NCI-H1048 (cell line): ENCODE measurements at places on chromosomes 16 and 17.

DNA sequence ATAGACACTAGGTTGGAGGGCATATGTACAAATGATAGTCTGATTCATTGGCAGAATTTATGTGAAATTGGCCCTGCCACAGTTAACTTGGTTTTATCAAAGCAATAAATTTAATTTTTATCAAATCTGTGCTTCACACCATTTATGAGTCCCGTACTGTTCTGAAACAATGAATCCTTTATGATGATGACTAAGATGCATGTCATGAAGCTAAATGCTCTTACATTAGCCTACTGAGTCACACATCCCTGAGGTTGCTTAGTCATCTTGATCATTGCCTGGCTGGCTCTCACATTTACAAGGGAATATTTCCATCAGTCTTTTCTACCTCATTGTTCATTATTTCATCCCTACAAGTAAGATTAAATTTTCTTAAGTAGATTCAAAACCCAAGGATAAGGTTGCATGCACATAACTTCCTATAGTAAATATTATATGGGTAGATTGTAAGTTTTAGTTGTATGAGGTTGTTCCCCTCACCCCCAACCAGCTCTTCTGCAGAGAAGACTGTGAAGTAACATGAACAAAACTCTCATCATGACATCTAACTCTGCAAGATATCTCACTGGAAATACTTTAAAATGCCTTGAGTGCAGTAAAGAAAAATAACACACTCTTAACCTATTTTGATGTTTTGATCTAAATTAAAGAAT is 170.7 kb downstream of the CYB561 start:
- DNase-seq, result no peak

GRCh38 chr16:67672739-67673662 is 6.4 kb downstream of the C16orf86 start:
- DNase-seq, result no peak

DNA sequence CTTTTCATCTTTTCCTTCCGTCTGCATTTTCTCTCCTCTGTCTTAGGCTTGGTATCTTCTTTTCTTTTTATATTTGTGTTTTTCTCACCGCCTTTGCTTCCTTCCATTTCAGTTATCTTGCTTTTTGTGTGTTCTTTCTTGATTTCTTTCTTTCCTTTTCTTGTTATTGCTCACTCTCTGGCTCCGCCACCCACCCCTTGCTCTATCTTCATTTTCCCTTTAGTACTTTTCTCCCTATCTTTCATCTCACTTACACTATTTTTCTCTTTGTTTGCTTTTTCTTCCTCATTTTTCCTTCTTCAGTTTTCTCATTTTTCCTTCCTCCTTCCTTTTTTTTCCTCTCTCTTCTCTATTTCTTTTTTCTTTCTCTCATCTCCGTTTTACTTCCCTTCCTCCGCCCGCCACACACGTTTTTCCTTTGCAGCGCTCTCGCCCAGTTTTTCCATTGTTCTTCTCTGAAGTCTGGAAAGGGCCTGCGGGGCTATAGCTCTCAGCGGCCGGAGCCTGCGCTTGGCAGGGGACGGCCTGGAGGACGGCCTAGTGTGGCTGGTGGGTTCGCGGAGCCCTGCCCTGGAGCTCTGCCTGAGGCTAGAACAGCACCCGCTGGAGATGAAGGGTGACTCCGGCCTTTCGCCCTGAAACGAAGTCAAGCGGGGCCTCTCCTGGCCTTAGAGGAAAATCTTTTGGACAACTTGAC is 5.2 kb upstream of the HOXB13 start:
- no peak for DNase-seq

DNA sequence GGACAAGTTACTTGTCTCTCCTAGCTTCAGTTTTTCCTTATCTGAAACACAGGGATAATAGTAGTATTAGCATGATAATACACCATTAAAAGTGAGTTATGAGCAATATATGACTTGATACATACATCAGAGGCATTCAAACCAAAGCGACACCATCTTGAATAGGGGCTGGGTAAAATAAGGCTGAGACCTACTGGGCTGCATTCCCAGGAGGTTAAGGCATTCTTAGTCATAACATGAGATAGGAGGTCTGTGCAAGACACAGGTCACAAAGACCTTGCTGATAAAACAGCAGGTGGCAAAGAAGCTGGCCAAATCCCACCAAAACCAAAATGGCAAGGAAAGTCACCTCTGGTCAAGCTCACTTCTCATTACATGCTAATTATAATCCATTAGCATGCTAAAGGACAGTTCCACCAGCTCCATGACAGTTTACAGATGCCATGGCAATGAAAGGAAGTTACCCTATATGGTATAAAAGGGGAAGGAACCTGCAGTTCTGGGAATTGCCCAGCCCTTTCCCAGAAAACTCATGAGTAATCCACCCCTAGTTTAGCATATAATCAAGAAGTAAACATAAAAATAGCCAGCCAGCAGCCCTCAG is 37.2 kb upstream of the HS3ST3A1 start:
- DNase-seq, result no peak

DNA sequence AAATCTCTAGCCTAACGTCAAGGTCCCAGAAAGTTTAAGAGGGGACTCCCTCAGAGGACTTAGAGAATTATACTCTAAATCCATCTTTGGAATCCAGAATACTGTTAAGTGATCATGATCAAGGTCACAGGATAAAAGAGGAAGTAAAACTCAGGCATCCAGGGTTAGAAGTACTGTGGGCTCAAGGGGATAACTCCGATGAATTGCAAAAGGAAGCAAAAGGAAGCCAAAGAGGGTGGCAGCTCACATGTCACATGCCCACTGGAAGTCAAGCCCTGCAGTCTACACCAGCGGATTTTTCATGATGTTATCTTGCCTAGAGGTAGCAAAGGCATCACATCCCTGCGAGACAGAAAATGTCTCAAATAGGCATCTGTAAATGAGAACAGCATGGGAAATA is 3.8 kb downstream of the ZNF821 start:
- DNase-seq, result no peak

GRCh38 chr16:82177555-82177954 is 7.5 kb upstream of the MPHOSPH6 start:
- no peak for DNase-seq

DNA sequence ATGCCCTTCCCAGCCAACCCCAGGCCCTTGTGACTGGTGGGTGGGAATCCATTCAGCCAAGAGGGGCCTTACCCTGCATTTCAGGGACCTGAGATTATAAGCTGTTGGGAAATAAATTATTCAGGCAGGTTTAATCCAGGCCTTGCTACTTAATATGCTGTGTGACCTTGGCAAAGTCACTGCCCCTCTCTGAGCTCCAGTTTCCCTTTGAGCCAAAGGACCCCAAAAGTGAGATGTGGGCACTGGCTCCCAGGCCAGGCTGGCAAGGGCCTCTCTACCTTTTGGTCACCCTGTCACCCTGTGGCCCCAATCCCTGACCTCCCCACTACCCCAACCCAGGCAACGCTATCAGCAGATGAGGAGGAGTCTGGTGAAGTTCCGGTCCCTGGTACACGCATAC is 33.9 kb downstream of the MYO15A start:
- no peak for DNase-seq

DNA sequence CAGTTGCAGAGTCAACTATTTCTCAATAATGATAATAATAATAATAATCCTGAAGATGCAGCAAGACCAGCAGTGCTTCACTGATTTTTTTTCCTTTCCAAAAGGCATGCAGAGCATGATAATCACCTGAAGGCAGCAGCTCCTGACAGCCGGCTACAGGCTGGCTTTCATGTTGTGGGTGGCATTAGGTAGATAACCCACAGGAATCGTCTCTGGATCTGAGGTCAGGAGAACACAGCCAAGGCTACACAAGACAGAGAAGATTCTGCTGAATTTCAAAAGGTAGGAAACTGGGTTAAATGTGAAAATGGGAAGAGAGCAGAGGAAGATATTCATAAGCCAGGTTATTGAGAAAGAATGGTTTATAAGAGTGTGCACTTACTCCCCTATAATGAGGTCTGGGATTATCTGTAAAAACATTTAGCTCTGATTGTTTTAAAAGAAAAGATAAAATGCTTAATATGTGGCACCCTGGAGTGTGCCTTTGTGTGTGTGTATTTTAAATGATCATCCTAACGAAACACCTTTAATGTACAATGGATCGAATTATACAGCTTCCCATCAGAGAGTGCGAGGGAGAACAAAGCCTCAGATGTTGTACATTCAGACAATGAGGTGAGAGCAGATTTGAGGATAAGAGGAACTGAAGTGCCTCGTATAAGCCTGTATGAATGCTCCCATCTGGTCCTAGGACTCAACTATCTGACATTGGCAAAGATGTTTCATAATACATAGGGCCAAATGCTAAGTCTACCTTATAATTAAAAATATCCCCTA is 273.1 kb downstream of the PHKB start:
- DNase-seq, result no peak

DNA sequence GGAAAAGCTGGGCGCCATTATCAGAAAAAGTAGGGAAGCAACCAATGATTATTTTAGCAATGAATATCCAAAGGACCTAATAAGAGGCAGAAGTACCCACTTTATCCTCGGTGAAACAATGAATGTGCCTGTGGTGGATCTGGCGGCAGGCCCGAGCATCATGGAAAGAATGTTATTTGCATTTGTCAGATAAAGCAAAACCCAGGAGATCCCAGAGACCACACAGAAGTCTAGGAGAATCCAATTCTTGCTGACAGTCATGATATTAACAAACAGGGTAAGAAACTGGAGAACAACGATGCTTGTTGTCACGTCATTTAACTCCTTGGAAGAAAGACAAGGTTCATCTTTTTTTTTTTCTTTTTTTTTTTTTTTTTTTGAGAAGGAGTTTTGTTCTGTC is 12.0 kb upstream of the TNRC6A start:
- DNase-seq, result no peak

DNA sequence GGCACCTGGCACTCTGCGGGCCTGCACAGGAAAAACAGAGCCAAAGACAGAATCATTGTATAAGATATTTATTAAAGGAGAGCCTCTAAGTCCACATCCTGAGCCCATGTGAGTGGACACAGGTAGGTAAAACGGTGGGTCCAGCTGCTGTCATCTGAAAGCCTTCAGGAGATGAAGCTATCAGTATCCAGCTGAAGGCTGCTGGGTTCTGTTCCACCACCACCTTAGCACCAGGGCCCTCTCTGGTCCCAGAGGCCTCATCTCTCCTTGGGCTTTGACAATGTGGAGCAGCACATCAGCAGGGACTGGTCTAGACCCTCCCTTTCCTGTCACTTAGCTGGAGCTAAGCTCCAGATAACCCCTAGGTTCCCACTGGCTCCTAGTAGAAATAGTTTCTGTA is 7.3 kb downstream of the TMEM106A start:
- no peak for DNase-seq

DNA sequence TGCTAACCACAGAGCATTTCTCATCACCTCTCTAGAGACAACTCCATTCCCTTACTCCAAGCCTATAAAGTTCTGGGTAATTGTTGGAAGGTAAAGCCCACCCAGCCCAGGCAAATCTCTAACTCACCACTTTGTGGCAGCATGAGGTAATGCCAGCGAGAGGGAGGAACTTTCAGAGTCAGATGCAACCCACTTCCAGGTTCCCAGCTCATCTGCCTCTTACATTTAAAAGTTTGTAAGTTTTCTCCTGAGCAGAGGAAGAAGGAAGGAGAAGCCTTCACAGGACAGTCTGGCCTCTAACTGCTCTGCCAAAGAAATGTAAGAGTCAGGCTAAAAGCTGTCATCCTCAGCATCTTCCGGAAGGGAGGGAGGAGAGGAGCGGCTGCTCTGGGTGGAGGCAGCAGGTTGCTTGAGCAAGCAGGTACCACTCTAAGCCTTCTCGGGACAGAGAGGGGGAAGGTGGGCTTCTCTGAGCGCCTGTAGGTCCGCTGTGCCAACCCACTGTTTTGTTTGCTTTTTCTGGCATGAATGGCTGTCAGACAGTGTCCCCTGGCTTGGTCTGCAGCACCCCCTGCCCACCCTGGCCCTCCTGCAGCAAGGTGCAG is 1.0 kb downstream of the ZNF319 start:
- no peak for DNase-seq

DNA sequence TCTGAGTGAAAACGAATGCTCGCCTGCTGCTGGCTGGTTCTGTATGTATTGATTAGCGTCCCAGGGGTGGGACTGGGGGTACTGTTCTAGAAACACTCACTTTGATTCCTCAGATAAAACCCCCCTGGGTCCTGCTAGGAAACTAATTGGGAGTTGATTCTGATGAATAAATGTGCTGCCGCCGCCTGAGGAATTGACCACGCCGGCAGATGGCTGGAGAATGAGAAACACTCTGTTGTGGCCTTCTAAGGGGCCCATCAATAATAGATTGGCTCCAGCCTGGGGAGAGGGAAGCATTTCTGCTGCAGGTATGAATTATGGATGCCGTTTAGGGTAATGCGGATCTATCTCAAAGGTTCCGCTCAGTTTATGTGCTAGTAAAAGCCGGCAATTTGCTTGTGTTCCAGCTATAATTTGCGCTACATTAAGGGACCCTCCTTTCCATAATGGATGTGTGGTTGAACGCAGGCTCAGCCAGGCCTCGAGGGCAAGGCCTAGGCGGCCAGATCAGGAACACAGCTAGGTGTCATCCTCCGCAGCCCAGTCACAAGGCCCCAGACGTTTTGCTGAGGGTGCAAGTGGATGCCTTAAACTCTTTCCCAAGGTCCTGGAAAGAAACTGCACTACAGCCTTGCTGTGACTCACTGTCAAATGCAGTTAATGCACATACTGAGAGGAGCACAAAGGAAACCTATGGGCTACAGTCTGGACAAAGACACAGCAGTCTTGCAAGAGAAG is 132.2 kb upstream of the HS3ST2 start:
- DNase-seq, result no peak

GRCh38 chr17:11922638-11923037 is 74.6 kb downstream of the ZNF18 start:
- DNase-seq, result no peak

- no peak for DNase-seq
Measured at GRCh38 chr17:67110619-67111018, 66.3 kb downstream of the CACNG1 start.

- DNase-seq, result no peak
Measured at GRCh38 chr17:3982541-3983017, 18.3 kb upstream of the ATP2A3 start.

DNA sequence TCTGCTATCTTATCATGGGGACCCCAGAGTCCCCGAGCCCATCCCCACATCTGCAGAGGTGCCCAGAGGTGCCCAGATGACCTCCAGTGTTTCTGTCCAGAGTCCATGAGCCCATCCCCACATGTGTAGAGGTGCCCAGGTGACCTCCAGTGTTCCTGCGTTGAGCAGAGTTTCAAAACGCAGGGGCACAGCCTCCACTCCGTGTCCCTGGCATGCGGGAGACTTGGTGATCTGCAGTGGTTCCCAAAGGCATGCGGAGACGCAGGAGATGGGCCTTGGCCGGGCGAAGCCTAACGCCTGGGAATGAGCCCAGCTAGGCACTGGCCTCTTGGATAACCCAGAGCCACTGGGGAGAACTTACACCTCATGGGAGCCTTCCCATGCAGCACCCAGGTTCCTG is 41.3 kb downstream of the COX4I1 start:
- DNase-seq, result no peak
